ENCODE measurements at places on chromosomes 6 and 20.

GRCh38 chr6:133203344-133203697 lies 37.8 kb upstream of the EYA4 start:
- DNase-seq: no peak

DNA sequence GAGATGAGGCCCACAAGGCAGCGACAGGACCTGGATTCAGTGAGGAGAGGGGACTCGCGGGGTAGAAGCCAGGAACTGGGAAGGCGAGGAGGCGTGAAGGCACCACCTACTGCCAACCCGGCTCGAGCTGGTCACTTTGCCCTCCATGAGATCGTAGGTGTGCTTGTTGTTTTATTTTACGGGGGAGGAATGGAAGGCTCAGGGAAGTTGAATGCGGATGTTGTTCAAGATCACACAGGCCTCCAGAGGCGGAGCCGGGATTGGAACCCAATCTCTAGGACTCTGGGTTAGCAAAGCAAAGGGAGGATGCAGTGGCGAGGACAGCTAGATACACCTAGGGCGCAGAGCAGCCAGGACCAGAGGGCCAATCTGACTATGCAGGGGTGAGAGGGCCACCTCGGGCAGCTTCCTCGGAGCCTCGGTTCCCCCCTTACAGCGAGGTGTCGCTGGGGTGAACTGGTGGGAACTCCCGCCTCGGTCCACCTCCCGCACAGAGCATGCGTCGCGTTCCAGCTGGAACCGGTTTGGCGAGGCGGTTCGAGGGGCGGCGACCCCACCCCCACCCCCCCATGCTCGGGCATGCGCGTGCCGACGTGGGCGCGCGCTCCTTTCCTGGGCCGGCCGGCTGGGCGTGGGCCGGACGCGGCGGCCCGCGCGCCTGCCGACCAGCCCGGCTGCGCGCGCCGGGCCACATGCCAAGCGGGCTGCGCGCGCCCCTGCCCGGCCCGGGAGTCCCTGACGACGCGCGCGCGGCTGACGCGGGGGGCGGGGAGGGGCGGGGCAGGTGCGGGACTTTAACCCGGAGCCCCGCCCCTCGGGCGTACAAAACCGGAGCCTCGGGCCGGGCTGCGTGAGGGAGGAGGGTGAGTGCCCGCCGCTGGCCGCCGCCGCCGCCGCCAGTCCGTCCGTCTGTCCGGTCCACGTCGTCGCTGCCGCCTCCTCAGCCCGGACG lies 80.4 kb upstream of the MYL9 start:
- peak; percentile 96 for DNase-seq

GRCh38 chr6:286681-287488 lies 5.4 kb upstream of the DUSP22 start:
- DNase-seq: no peak

DNA sequence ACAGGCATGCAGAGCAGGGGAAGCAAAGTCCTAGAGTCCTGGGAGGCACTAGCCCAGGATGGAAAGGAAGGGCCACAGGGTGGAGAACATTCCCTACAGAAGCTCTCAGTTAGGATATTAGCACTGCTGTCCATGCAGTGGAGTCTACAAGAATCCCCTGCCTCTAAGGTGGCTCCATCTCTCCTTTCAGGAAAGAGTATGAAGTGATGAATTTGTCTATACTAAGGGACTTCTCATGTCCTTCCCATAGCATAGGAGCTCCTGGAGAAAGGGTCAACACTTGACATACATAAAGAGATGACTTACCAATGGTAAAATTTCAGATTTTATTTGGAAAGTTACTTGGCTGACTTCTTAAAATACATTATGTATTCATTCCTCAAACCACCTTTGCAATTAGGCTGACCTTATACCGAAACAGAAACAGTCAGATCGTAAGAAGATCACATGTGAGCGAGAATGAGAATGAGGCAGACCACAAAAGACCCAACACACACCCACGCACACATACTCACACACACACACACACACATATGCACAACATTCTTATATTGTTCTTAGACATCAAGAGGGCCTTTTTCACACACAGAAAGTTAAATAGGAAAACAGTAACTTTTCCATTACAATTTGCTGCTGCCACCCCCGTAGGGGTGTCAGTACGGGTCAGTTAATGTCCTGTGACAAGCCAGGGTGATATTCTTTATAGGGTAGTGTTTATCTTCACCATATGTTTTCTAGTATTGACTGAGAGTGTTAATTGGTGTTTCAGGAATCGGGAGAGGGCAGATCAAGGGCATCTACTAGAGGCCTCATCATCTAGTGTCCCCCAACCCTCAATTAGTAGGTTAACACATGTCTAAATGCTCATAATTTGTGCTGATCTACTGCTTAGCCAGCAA lies 159.4 kb downstream of the FAXC start:
- no peak for DNase-seq

GRCh38 chr6:159099276-159099675 lies 54.5 kb upstream of the TAGAP start:
- no peak for DNase-seq

- no peak for DNase-seq
These were observed 224.2 kb downstream of the CLIC5 start for GRCh38 chr6:45791211-45792168.

- DNase-seq: no peak
These were observed 29.6 kb upstream of the SENP6 start for GRCh38 chr6:75572072-75572471.

DNA sequence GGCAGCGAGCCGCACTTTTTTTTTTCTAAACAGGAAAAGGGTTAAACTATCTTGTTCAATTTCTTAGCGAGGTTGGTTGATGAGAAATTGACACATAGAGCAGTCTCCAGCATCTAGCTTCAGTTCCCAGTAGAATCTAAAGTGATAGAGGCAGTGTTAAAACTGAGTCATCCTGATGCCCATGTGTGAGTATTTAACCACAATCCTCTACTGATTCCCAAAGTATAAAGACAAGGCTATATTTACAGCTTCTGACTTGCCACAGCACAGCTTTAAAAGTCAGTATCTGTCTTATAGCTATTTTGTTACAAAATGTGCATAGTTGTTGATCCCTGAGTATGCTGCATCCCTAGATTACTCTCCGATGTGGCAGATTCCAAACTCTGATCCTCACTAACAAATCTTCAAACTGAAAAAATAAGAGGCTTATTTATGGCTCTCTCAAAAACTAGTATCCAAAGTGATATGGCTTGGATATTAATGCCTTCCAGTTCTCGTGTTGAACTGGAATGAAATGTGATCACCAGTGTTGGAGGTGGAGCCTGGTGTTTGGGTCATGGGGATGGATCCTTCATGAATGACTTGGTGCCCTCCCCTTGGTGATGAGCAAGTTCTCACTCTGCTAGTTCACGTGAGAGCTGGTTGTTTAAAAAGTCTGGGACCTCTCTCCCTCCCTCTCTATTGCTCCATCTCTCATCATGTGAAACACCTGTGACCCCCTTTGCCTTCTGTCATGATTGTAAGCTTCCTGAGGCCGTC lies 13.1 kb upstream of the POPDC3 start:
- DNase-seq: no peak

DNA sequence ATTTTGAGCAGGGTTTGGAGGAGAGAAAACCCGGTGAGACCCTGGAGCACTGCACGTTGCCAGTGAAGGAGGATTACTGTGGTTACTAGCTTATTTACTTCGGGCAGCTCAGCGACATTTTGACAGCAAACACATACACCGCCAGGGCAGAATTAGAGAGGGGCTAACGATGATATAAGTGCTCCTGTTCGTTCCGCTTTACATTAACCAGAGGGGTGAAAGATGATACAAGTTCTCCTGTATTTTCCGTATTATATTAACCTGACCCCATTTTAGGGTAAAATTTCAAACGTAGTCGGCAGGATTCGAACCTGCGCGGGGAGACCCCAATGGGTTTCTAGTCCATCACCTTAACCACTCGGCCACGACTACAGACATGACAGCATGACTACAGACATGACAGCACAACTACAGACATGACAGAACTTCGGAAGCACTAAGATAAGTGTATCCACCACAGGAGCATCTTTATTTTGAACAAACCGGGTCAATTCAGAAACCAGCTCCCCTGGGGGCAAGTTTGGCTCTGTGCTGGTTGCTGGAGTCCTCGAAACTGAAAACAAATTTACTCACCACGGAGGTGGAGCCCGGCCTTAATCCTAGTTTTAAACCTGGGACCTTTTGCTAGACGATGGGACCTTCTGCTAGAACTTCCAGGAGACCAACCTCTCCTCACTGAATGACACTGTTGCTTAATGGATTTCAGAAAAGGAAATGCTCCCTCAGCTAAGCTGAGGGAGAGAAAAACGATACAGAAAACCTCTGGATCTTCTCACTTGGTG lies 80.4 kb upstream of the ZNF184 start:
- no peak for DNase-seq

DNA sequence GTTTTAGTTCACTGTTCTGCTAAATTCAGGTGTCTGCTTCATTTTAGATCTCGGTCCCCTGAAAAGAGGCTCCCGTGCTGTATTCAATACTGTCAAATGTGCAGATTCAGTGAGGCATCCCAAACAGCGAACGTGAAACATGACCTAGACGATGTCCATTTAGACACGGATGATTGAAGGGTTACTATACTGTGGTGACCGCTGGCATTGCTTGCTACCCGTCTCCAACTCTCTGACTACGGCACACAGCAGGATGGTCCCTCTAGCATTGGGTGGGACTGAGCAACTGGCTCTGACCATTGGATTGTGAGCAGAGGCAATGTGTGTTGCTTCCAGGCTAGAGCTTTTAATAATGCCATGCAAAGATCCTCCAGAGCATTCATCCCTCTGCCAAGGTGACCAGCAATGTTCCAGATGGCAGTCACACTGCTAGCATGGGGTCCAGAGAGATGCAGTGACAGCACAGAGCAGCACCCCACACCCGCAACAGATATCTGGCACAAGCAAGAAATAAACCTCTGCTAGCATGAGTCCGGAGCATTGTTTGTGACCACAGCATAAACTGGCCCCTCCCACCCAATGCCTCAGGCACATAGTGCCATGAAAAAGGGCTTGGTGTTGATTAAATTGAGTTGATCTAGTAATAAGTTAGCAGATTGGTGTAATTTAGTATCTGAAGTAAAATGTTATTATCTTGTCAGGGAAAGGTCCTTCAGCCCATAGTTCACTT lies 9.0 kb downstream of the METTL24 start:
- DNase-seq: no peak

DNA sequence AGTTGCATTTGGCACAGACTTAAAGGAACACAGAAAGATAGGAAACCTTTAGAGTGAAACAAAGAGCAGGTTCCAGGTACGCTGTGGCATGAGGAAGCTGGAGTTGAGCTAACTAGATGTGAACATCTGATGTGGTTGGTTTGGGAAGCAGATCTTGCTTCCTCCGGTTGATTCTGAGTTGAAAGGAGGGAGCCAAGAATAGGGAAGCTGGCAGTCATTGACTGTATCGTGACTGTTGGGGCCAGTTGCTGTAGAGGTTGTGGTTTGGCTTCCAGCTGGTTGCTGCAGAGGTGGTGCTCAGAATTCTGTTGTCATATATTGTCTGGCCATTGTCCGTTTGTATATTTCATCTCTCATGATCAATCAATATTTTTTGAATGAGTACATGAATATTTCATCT lies 325.9 kb downstream of the PLCB1 start:
- no peak for DNase-seq

DNA sequence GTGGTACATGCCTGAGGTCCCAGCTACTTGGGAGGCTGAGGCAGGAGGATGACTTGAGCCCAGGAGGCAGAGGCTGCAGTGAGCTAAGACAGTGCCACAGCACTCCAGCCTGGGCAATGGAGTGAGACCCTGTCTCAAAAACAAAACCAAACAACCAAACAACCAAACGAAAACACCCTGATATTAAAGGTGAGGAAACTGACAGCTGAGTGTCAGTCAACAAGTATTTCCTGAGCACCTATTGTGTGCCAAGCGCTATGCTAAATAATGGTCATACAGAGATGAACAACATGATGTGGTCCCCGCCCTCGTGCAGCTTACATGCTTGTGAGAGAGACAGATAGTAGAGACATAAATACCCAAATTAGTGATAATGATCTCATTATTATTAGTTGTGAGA lies 1.9 kb upstream of the TULP1 start:
- no peak for DNase-seq

Measured in Peyer's patch (tissue), 4 donors.